Left ventricle myocardium inferior (tissue), 1 donor: ENCODE measurements at places on chromosomes 1 and 21.

DNA sequence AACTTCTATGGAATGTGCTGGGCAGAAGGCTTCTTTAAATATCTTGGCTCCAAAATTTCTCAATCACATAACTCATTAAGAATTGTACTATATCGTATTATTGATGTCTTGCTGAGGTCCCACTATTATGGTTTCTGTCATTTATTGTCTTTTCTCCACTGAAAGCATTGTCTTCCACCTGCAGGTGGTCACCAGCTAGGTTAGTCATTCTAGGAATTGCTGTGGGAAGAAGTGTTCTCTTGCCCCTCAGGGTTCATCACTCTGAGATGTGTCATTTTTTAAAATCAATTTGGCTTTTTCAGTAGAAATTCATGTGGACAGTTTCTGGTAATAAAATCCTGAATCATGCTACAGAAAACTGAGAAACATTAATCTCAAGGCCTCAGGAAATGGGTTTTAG, 66.1 kb downstream of the NCAM2 start:
- DNase-seq = no peak

- DNase-seq = no peak
These were observed 830 bp downstream of the RNF186 start for GRCh38 chr1:19814244-19814661.

- DNase-seq = no peak
These were observed 326.7 kb downstream of the PAPPA2 start for GRCh38 chr1:176789571-176790090.

GRCh38 chr21:37101384-37101783, 28.3 kb downstream of the TTC3 start:
- no peak for DNase-seq

DNA sequence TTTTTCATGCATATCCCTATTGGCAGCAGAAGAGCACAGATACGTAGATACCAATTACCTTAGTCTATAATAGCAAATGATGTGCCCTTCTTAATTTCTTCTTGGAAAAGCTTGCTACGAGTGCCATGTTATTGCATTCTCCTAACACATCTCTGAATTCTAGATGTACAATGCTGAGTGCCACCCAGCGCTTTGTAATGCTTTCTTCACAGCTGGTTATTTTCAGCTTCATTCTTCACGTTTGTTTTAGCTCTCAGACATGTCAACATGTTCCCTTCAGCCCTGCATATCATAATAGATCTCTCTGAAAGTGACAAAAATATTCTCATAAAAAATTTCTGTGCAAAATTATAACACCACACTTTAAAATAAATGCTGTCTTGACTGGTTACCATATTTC, 981.2 kb downstream of the TTLL7 start:
- no peak for DNase-seq

- no peak for DNase-seq
These were observed 82.9 kb downstream of the FAM78B start for GRCh38 chr1:166083887-166084286.

- DNase-seq = peak; percentile 72
These were observed 16.5 kb downstream of the STK40 start for GRCh38 chr1:36369061-36369861.

DNA sequence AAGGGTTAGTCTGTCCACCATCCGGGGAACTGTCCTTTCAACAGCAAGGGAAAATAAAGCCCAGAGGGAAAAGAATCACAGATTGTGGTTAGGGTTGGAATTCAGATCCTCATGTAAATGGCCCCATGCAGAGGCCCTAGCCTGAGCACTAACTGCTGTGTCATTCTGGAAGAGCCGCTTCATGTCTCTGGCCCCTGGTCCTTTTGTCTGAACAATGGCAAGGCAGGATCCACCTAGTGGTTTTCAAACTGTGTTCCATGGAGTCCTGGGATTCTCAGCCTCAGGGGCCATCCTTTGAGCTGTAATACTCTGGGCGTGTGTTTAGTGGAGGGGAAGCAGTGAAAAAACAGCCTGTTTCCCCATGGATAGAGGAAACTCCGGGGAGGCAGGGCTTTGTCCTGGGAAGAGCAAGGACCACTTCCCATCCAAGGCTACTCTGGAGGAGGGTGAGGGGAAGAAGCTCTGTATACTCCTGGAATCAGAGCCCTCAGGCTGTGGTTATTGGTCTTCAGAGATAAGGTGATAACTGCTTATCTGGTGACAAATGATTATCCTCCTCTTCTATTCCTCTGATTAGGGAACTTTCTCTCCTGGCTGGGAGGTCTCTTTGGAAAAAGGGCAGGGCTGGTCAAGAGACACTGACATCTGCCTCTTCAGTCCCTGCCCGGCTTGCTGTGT, 19.2 kb downstream of the PAX7 start:
- DNase-seq = no peak

- DNase-seq = no peak
These were observed 487.1 kb downstream of the KCNT2 start for GRCh38 chr1:196121181-196121580.

- DNase-seq = peak; percentile 93
These were observed at the start of gene CDC7 for GRCh38 chr1:91500756-91501522. CDC7 (plus strand) TSS chr1:91500851; CDS start chr1:91501717, 866 bp downstream.

- no peak for DNase-seq
These were observed 81.3 kb downstream of the PLXNA2 start for GRCh38 chr1:208162903-208163302.

- no peak for DNase-seq
These were observed 447.1 kb downstream of the PTPRC start for GRCh38 chr1:199085903-199086302.

DNA sequence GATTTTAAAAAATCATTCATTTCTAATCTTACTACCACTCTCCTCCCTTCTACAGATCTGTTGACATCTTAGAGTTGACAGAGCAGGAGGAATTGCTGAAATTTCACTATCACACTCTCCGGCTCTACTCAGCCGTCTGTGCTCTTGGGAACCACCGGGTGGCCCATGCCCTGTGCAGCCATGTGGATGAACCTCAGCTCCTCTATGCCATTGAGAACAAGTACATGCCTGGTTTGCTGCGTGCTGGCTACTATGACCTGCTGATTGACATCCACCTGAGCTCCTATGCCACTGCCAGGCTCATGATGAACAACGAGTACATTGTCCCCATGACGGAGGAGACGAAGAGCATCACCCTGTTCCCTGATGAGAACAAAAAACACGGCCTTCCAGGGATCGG, 276.7 kb downstream of the ZP4 start:
- no peak for DNase-seq

DNA sequence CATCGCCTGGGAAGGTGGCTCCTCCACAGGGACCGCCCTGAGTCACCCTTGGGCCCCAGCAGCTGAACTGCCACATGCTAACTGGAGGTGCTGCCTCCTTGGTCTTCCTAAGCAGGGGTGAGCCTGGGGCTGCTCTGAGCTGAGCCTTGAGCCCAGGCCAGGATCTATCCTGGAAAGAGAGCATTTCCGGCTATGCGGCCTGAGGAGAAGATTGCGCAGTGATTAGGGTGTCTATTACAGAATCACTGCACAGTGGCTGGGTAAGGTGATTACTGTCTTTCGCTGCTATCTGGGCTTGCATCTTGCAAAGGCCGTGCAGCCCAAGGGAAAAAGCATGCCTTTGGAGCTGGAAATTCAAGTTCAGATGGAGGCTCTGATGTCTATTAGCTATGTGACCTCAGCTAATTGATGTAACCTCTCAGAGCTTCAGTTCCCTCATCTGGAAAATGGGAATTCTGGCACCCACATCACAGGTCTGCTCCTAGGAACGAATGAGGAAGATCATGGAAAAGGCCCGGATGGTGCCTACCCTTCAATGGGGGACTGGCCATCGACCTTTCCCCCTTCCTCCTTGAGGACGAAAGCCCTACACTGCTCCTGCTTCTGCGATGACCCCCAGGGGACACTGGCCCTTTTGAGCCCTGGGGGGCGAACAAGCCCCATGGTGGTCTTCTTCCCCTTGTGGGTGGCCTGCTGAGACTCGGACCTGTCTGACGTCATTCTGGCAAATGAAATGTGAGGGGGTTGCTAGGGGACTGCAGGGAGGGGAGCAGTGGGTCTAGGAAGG, 38.0 kb downstream of the GPR161 start:
- DNase-seq = no peak

DNA sequence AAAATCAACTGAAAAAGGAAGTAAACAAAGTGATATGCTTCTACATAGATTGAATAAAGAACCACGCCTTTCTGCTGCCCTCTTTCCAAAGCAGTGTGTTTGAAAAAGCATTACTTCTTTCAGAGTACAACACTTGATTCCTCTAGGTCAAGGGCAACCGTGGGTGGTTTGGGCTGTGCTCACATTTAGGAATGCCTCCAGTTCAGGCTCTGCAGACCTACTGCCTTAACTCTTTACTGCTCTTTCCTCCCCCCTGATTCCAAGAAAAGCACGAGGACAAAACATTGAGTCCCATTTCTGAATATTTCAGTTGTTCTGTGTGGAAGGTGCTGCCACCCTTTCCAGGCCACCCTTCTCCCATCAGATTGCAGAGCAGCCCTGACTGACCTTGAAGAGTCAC, 45.2 kb downstream of the ADAMTS1 start:
- no peak for DNase-seq

- no peak for DNase-seq
These were observed 154.2 kb upstream of the ZNHIT6 start for GRCh38 chr1:85862456-85862855.

DNA sequence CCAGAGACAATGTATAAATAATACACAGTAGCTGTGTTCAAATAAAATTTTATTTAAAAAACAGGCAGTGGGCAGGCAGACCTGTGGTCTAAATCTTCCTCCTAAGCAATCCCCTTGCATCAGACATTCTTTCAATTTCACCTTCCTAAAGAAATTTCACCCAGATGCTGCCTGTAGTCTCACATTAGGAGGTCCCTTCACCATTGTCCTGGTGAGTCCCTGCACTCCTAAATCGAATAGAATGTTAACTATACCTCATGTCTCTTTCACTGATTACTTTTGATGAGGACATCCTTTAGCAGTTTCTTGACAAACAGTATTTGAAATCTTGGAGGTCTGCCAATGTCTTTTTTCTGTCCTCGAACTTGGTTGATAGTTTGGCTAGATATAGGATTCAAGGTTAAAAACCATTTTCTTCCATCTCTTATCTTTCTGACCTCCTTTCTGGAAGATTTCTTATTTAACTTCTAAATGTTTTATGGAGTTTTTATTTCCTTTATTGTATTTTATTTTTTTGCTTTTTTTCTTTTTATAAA, 77.5 kb downstream of the LPGAT1 start:
- no peak for DNase-seq

GRCh38 chr1:109185990-109186732, 27.6 kb upstream of the SARS1 start:
- DNase-seq = no peak

- DNase-seq = no peak
These were observed 44.7 kb upstream of the VAV3 start for GRCh38 chr1:108009603-108010195.

DNA sequence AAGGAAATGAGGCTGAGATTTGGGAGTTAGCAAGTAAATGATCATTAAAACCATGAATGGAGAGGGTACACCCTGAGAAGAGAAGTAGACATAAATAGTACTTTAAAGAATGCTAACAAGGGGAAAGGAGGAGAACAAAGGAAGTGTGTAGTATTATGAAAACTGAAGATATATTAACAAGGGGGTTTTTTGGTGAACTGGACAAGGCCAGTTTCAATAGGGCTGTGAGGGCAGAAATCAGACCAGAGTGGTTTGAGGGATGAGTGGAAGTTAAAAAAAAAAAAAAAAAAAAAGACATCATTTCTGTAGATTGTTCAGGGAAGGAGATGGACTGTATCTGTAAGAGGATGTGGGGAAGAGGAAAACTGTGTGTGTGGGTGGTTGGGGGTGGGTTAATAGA, 137.1 kb downstream of the PLA2G4A start:
- no peak for DNase-seq

DNA sequence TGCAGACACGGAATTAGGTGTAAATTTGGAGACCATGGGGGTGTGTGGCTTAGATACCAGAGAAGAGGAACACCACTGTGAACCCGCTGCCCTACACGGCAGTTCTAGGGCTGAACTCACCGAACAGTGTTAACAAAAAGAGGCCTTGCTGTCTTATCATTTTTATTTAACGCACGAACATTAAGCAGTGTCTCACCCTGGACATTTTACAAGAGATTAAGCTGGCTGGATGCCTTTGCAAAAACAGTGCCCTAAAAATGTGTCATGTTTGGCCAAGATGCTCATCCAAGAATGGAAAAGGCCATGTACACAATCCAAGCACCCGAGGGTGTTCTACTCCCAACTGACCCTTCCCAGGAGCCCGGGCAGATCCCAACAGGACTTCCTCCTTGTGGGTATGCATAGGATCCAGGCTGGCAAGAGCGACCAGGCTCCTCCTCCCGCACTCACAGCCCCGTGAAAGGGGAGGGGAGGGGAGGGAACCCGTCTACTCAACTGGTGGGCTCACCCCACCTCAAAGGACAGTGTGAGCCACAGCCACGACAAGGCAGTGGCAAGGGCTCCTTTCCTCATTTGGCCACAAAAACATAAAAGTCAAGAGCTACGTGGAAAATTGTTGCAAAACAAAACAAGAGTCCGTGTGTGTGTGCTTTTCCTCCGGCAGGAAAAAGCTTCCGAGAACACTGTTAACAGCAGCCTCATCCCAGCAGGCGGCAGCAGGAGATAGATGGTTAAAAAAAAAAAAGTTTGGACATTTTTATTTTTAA, 20.3 kb downstream of the C2CD2 start:
- DNase-seq = no peak

DNA sequence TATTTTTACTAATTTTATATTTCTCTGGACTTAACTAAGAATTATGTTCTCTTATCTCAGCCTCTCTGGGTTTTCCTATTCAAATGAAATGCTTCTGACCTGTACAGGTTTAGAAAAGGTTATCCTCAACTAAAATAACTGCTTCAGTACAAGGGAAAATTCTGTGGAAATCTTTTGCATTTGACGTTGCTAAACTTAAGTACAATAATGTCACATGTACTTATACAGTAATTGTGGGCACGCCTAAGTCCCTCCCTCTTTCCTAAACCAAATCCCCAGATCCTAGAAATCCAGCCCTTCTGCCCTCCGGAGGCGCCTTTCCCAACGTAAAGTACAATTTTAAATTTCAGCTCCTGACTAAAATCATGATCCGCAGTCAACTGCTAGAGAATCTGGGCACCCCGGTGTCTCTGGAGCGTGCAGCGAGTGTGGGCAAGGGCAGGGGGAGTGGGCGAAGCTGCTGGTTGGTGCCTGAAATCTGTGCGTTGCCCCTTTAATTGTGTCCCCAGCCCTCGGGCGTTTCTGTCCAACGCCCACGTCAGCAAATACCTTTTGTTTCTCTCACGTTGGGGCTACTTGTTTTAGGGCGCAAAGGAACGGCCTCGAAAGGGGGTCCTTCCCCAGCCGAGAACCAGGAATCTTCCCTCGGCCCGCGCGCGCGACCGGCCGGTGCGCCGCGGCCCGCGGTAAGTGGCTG, at the start of gene ZBTB8A:
Gene ZBTB8A (plus strand): TSS at position 541 of the 697 bp plus-strand sequence. CDS start 53,505 bp downstream, outside the sequence.
- peak; percentile 18 for DNase-seq

- DNase-seq = no peak
These were observed 1287.3 kb upstream of the ADGRL4 start for GRCh38 chr1:80293818-80294217.

DNA sequence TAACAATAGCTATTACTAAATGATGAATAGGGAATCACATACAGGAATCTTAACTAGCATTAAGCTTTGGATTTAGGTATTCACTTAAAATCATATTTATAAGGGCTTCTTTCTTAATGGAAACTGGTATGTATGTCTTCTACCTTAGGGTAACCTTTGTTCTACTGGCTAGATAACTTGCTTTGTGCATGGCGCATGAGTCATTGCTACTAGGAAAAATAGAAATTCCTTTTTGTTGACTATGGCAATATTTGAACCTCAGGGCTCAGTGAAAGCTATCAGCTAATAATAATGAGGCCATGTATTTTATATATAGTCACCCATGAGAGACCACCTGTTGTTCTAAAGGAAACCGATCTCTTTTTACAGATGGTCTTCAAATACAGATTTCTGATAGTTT, 72.5 kb downstream of the RPS6KC1 start:
- DNase-seq = no peak
